ENCODE measurements at places on chromosomes 12 and 14. TPM values are rescaled to one million over a fixed set of nuclear protein-coding genes. Genes with fewer than 3 reads are reported as not detected.
A peak's percentile ranks its signal among the peaks of the same experiment; 100 is the strongest.

CLEC1B gene
- total RNA-seq, result 0.50 TPM

ANO2 gene
- 19.2 TPM for total RNA-seq

MAP3K9 gene
- total RNA-seq, result 6.4 TPM

GRCh38 chr14:92747701-92748258 lies 647 bp downstream of the LGMN start:
- no peaks in the 10 kb centered on the region for H3K27me3 ChIP-seq
- DNase-seq, result peak; percentile 12
- peak overlapping the region; percentile 68 for H3K27ac ChIP-seq
- H3K36me3 ChIP-seq, result peaks cover 4% of the 10 kb centered on the region

- DNase-seq, result peak; percentile 35
- peaks cover 2% of the 10 kb centered on the region for H3K36me3 ChIP-seq
Measured at GRCh38 chr14:53062856-53063255, 90.3 kb downstream of the DDHD1 start.

DNA sequence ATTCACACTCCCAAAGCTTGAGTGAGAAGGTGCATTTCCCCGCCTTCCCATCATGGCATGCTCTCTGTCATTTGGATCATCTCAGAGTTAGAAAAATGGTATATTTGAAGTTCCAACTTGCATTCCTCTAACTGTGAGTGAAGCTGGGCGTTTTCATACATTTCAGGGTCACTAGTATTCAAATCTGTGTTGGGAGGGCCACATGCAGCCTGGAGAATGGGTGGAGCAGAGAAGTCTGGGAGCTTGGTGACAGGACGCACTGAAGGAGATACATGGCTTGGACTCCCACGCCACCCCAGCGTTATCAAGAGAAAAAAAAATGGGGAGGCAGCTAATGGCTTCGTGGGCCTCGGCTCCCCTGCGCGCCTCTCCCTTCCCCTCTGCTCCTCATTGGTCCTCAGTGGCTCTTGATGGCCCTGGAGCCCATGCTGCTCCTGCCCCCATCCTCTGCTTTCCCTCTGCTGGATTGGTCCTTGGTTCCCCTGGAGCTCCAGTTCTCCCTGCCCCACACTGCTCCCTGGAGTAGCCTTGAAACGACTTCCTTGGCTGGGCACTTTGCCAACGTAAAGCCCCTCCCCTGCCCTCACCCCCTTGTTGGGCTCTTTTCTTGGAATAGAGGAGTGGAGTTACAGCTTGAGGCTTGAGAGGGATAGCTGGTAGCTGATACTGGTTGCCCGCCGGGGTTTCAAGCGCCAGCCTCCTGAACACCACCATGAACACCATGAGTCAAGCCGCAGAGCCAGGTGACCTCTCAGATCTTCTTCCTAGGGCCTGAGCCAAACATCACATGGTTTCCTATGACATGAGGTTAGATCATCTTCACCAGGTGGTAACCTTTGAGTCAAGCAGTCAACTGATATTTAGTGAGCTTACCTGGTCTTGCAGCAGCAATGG lies 139.6 kb downstream of the PRKCH start:
- peaks cover 4% of the 10 kb centered on the region for H3K4me1 ChIP-seq
- H3K36me3 ChIP-seq, result no peaks in the 10 kb centered on the region
- H3K27me3 ChIP-seq, result peaks cover 2% of the 10 kb centered on the region

DNA sequence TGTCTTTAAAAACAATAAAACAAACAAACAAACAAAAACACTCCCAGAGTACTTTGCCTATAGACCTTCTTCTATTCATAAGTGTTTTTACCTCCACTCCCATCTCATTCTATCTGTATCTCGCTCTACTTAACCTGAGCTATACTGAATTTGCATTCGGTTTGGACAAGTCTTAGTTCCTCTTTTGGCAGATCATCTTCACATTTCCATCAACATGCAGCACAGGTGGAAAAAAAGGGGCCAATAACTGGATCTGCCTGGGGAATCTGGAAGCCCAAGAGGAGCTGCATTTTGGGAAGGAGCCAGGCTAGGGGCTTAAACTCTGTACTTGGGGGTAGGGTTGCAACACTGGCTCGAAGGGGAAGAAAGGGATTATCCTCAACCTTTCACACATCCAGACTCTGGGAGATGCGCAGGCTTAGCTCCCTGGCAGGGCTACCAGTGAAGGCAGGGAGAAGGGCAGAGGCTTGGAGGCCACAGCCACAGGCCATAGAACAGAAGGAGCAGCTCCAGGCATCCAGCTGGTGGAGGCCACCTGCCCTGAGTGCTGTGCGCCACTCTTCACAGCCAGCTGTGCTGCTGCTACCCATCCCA lies 4.1 kb downstream of the NINJ2 start:
- no peaks in the 10 kb centered on the region for H3K27me3 ChIP-seq
- H3K36me3 ChIP-seq, result no peaks in the 10 kb centered on the region
- no peak overlapping the region for H3K27ac ChIP-seq
- H3K4me1 ChIP-seq, result peaks cover 16% of the 10 kb centered on the region

GRCh38 chr14:94021001-94021400 lies 5.1 kb upstream of the OTUB2 start:
- no peak for DNase-seq
- no peaks in the 10 kb centered on the region for H3K36me3 ChIP-seq
- H3K4me3 ChIP-seq, result no peak overlapping the region
- no peaks in the 10 kb centered on the region for H3K27me3 ChIP-seq

DNA sequence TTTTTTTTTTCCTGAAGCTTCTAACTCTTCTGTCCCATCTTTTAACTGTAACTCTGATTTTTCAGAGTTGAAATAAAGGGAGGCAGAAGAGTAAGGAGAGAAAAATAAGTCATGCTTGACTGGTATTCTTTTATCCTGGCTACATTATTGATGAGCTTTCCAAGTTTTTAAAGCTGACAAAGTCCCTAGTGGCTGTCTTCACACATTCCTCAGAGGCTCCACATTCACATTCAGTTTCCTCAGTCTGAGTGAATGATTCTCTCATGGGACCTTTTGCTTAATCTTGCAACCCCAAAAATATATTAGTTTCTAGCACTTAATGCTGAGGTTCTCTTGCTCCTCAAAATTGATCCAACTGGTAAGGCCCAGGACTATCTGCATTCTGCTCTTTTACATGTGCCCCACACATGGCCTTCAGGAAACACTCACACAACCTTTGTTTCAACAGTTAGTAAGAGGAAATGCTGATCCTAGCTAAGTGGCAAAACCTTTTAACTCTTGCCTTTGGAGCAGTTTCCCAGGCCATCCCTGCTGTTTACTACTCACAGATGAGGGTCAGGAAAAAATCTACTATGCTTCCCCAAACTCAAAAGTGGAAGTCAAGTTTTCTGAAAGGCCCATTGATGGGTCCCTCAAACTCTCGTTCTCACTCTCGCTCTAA lies 61.7 kb upstream of the SLC6A15 start:
- no peaks in the 10 kb centered on the region for H3K4me1 ChIP-seq
- no peak for DNase-seq
- H3K27ac ChIP-seq, result no peak overlapping the region
- no peaks in the 10 kb centered on the region for H3K27me3 ChIP-seq
- no peaks in the 10 kb centered on the region for H3K36me3 ChIP-seq
- H3K4me3 ChIP-seq, result no peak overlapping the region

GRCh38 chr14:58131386-58131785 lies 20.6 kb downstream of the ARMH4 start:
- H3K4me1 ChIP-seq, result no peaks in the 10 kb centered on the region
- H3K27ac ChIP-seq, result no peak overlapping the region
- no peak overlapping the region for H3K4me3 ChIP-seq
- peaks cover 9% of the 10 kb centered on the region for H3K36me3 ChIP-seq
- no peaks in the 10 kb centered on the region for H3K27me3 ChIP-seq

GRCh38 chr12:121352682-121353018 lies 439 bp upstream of the ANAPC5 start:
- H3K4me3 ChIP-seq, result peak overlapping the region; percentile 93
- peaks cover 11% of the 10 kb centered on the region for H3K4me1 ChIP-seq
- no peak for DNase-seq

DNA sequence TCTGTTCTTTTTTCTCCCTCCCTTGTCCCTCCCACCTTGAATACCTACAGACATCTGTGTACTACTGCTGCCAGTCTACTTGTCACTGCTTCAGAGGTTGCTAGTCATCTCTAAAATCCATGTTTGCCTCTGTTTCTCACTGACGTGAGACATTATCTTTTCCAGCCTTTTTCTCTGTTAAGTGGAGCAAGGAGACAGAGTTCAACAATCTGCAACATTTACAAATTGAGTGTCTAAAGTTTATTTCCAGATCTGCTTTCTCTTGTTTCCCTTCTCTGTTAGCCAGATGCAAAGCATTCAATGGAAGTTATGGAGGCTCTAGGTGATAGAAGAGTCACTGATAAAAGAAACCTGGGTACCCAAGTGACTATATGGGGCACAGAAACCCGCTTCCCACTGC lies 47.5 kb upstream of the CNTN1 start:
- no peaks in the 10 kb centered on the region for H3K36me3 ChIP-seq
- DNase-seq, result no peak
- H3K4me3 ChIP-seq, result no peak overlapping the region
- no peaks in the 10 kb centered on the region for H3K4me1 ChIP-seq

- H3K4me3 ChIP-seq, result peak overlapping the region; percentile 74
- H3K4me1 ChIP-seq, result peaks cover 21% of the 10 kb centered on the region
- H3K36me3 ChIP-seq, result no peaks in the 10 kb centered on the region
- DNase-seq, result peak; percentile 15
- no peaks in the 10 kb centered on the region for H3K27me3 ChIP-seq
Measured at GRCh38 chr14:102591372-102591943, 991 bp upstream of the RCOR1 start.

DNA sequence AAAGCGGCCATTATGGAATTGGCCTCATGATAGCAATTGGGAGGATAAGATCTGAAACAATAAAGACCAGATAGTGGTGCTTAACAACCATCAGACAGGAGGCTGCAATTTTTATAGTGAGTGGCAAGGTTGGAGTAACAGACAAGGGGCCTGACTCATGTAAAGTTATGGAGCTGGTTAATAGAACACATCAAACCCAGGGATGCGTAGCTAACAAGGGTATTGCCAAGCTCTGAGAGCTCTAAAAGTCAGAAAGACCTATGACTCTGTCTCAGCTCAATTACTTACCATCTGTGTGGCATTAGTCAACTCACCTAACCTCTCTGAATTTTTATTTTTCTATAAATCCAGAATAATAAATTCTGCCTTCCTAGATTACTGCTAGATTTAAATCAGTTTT lies 1731.5 kb upstream of the FLRT2 start:
- no peak overlapping the region for H3K4me3 ChIP-seq
- DNase-seq, result no peak
- no peak overlapping the region for H3K27ac ChIP-seq
- no peaks in the 10 kb centered on the region for H3K36me3 ChIP-seq

DNA sequence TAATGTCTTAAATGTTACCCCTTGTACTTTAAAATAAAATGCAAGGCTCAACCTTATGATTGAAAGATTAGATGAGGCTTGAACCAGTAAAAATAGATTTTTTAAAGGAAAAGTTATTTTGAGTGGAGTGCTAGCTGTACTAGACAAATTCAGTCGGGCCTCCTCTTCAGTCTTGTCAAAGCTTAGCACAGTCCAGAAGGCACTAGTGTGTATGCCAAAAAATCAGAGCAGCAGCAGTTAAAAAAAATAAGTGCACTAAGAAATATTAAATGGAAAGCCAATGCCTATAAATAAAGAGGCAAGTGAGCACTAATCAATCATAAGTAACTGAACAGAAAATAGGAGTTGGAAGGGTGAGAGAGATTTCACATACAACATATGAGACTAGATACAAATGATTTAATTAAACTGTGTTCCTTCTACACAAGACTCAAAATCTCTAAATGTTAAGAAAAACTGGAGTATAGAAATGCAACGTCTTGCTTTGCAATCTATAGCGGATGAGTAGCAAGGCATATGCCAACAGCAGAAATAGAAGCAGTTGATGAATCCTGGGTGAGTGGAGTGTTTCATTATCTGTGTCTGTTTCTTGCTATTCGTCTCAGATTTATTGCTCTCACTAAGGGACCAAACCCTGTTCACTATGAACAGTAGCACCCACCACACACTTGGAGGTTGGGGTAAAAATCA lies 172.1 kb downstream of the ETNK1 start:
- H3K4me1 ChIP-seq, result no peaks in the 10 kb centered on the region
- no peak overlapping the region for H3K4me3 ChIP-seq
- H3K27me3 ChIP-seq, result no peaks in the 10 kb centered on the region
- no peak for DNase-seq
